NCI-H345 (cell line): ENCODE measurements at places on chromosomes 2 and 18.

DNA sequence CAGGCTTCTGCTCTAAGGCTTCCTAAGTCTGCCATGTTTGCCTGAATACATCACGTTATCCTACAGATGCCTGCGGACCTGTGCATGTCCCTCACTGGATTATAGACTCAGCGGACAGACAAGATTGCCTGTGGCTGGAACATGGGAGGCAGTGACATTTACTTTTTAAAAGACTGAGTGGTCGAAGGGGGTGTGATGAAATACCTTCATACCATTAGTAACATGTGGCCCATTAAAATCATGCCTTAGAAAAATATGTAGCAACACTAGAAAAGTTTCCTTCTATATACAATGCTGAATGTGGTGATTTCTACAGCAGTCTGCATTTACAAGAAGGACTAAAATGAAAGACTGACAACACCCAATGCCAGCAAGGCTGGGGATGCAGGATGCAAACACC is 154.4 kb downstream of the ASB1 start:
- DNase-seq = no peak

- DNase-seq = no peak
These were observed 58.5 kb downstream of the PTRHD1 start for GRCh38 chr2:24734741-24735140.

DNA sequence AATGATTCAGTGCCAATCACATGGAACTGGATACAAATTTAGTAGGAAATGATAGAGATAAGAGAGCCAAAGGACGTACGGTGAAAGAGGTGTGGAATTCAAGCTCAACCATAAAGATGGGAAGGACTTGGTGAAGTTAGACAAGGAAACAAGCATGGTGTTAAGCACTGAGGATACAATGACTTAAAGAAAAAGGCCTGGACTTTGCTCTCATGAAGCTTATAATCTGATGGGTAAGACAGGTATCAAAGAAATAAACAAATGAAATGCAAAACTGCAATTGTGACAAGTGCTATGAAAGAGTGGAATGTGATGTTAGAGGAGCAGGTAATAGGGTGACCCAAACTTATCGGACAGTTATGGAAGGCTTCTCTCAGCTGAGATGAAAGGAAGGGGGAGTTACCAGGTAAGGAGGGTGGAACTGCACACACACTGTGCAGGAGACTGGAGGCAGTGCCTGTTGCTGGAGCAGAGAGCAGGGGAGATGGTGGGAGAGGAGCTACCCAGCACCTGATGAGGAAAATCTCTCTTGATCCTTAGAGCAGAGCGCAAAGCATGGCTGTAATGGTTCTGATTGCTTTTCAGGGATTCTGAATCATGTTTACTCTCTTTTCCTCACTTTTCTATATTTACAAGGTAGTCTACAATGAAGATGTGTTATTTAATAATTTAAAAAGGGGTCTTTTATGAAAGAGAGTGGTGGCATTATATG is 107.6 kb upstream of the BZW1 start:
- DNase-seq = no peak

DNA sequence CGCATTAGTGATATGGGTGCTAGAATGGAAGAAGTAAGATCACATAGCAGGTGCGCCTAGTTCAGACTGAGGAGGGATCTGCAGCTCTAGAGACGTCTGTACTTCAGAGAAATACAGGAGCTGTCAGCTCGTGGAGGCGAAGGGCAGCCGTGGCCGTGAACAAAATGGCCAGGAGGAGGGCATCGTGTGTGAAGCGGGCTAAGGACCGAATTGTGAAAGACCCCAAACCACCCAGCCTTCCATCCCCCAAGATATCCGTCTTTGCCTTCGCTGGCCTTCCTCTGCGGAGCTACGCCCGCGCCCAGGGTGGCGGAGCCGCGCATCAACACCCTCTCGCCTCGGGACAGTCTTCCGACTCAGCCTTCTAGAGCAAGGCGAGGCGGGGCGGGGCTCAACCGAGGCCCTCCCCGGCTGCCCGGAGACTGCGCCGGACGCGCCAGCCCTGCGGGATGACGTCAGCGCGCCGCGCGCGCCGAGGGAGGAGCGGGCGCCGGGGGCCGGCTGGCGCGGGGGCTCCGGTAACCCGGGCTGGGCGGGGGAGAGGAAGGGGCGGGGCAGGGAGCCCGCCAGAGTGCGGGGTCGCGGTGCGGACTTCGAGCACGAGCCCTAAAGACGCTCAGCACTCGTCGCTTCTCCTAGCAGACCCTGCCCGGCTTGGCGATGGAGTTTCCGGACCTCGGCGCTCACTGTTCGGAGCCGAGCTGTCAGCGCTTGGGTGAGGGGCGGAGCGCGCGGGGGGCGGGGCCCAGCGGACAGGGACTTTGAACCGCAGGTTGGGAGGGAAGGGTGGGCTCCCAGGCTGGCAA is at the start of gene ZFAND2B:
Gene ZFAND2B, plus strand, starts transcription at position 455 of the 806 bp plus-strand sequence. Its CDS starts 206 bp downstream, at position 661.
- DNase-seq = peak; percentile 95

GRCh38 chr2:231680992-231681852 is 27.1 kb upstream of the PTMA start:
- no peak for DNase-seq

DNA sequence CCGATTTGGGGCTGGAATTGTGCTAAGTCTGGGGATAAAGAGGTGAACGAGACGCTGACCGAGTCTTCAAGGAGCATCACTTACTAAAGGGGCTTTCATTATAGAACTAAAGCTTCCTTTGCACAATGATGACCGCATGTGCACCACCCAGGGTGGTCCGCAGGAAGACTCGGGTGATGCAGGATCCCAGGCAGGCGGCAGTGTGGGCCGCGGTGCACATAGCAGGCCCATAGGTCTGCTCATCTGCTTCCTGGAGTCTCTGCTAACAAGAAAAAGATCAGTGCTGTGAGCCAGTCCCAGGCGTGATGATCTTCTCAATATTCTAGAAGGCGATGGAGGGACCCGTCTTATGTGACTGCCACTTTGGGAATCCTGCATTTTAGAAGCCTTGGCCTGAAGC is 122.8 kb downstream of the PXDN start:
- DNase-seq = no peak

DNA sequence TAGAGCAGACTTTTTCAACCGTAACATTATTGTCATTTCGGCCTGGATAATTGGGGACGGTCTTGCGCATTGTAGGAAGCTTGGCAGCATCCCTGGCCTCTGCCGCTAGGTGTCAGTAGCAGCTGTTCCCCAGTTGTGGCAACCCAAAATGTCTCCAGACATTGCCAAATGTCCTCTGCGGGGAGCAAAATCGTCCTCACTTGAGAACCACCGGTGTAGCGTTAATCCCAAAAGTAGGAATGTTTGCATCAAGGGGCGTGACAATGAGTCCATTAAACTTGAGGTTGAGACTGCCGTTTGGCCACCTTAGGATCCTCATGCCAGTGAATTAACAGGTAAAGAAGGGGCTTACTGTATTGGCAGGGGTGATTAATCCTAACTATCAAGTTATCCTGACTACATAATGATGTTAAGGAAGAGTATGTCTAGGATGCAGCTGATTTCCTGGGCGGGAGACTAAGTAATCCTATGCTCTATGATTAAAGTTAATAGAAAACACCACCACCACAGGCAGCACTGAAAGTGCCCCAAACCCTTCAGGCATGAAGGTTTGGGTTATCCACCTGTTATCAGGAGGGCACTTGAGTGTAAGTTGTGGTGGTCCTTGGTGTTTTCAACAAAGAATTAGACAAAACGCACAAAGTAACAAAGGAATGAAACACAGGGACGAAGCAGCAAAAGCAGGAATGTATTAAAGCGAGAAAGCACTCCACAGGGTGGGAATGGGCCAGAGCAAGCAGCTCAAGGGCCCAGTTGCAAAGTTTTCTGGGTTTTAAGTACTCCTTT is 4.9 kb upstream of the ZC3H8 start:
- DNase-seq = peak; percentile 68
